Fibroblast of skin of left biceps (primary cell): ENCODE measurements at places on chromosomes 1 and 21.

DNA sequence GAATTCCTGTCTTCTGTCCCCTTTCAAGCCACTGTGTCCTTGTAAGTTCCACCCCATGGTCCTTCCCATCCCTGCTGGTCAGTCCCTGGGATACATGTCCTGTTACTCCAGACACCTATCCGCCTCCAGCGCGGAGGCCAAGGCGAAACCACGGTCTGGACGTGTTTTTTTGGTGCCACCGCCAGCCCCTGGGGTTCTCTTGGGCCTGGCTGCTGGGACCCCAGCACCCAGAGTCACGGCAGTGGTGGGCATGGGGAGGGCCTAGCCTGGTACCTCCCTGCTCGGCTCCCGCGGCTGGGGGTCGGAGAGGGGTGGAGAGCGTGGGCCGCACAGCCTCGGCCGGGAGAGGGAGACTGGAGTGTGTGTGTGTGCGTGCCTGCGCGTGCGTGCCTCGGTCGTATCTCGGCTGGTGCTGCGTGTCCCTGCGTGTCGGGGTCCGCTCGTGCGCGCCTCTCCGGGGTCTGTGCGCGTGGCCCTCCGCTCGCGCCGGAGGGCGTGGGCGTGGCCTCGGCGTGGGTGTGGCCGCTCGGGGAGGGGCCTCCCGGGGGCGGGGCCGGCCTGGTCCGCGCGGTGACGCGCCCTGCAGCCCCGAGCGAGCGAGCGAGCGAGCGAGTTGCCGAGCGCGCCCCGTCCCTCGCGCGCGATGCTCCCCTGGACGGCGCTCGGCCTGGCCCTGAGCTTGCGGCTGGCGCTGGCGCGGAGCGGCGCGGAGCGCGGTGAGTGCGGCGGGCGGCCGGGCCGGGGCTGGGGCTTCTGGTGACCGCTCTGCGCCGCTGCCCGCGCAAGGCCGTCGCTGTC lies at the start of gene VWA1:
Gene VWA1 (plus strand): TSS at position 585 of the 798 bp plus-strand sequence. CDS start 59 bp downstream, at position 644.
- DNase-seq, result peak; percentile 33

DNA sequence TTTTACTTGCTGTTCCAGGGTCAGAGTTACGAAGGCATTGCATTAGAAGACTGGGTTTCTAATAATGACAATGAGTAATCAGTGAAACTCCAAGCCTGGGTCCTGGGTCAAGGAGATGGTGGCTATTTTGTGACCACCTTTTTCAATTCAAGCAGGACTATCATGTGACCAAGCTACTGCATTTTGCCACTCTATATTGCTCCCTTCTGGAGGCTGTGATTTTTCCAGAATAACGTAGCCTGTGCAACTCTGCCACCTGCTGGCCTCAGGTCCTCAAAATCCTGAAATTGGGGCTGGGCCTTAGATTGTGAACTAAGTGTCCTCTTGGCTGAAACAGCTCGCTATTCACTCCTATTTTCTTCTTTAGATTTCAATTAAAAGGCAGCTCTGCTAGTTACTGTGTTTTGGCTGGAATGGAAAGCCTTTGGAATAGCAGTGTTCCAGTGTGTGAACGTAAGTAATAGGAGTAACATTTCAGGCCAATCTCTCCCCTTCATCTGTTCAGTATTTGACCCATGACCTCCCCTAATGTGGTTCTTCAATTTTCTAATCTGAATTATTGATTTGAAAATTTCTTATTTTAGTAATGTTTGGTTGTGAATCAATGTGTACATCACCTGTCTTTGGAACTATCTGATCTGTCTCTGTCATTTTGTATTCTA lies 52.9 kb upstream of the CD46 start:
- DNase-seq, result no peak

DNA sequence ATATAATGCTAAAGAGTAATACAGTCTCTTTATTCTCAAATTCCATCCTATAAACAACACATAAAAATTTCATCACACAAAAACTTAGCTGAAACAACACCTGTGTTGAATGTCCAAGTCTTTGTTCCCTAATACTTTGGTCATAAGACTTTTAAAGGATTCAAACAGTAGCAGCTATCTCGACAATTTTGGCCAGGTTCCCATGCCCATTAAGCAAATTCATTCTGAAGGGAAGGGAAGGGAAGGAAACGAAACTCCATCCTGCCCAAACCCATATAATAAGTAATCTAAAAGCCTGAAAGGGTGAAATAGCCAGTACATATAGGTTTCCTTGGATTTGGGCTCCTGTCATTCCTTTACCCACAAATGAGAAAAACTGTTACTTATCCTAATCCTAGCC lies 7.5 kb downstream of the IVNS1ABP start:
- DNase-seq, result no peak

- no peak for DNase-seq
Observed at GRCh38 chr1:160789702-160790611, 6.0 kb upstream of the LY9 start.

- no peak for DNase-seq
Observed at GRCh38 chr1:963301-963651, 2.9 kb downstream of the KLHL17 start.

DNA sequence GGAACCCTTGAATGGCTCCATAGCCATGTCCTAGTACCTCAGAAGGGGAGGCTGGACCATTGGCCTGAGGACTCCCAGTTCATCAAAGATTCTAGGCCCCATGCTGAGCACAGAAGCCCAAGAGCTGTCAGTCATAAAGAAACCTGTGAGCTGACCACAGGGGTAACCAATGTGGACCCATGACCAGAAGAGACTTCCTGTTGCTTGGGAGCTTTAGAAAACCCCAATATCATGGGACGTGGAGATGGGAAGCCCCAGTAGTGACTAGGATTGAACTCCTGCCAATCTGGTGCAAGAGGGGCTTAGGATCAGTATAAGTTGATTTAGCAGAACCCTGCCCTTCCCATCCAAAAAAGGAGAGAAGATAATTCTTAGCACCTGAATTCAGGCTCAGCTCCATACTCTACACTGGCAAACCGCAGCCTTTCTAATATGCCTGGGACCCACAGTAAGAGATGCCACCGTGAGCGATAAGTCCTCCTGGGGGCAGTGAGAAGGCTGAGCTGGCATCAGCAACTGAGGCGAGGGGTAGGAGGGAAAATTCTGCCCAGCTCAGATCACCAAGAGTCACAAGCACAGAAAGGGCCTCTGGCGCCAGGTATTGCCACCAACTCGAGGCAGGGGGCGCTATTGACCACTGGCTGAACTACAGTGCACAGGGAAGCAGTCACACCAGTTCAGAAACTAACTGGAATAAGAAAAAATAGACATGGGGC lies 108.9 kb downstream of the CAPN8 start:
- no peak for DNase-seq

DNA sequence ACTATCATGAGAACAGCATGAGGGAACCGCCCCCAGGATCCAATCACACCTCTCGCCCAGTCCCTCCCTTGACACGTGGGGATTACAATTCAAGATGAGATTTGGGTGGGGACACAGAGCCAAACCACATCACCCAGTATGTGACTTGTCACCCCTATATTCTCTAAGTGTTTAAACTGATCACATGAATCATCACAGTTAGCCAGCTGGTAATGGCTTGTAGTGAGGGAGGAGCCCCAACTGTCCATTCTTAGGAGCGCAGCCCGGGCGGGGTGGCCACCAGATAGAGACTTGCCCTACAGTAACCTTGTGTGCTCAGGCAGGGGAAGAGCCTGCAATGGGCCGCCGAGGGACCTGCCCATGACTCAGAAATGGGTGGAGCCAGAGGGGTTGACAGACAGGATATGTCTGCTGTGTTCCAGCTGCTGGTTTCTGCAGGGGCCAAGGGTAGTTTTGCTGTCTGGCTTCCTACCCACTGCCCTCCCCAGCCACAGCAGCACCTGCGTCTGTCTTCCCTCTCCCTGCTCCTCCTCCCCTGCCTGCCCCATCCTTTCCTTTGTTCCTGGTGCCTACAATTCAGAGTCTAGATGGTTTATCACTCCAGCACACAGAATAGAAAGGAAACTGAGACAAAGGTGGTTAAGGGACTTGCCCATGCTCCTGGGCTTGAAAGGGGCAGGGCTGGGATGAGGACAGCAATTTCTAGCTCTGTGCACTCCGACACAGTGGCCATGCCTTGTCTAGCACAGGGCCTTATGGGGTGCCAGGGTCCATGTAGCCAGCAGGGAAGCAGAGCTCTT lies 9.2 kb downstream of the ABCG1 start:
- no peak for DNase-seq

DNA sequence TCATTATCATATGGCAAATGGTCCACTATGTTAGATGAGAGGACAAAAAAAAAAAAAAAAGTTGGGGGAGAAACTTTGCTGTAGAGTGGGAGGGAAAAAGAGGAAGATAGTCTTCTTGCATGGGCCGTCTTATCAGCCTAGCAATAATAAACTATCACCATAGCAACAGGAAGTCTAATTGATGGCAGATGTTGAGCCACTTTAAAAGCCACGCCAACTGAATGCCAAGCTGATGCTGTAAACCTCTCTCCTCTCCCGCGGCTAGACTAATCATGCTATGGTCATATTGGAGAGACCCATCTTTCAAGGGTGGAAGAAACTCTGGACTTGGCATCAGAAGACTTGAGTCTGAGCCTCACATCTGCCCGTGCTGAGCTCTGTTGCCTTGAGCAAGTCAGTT lies 122.2 kb upstream of the HOOK1 start:
- peak; percentile 91 for DNase-seq

DNA sequence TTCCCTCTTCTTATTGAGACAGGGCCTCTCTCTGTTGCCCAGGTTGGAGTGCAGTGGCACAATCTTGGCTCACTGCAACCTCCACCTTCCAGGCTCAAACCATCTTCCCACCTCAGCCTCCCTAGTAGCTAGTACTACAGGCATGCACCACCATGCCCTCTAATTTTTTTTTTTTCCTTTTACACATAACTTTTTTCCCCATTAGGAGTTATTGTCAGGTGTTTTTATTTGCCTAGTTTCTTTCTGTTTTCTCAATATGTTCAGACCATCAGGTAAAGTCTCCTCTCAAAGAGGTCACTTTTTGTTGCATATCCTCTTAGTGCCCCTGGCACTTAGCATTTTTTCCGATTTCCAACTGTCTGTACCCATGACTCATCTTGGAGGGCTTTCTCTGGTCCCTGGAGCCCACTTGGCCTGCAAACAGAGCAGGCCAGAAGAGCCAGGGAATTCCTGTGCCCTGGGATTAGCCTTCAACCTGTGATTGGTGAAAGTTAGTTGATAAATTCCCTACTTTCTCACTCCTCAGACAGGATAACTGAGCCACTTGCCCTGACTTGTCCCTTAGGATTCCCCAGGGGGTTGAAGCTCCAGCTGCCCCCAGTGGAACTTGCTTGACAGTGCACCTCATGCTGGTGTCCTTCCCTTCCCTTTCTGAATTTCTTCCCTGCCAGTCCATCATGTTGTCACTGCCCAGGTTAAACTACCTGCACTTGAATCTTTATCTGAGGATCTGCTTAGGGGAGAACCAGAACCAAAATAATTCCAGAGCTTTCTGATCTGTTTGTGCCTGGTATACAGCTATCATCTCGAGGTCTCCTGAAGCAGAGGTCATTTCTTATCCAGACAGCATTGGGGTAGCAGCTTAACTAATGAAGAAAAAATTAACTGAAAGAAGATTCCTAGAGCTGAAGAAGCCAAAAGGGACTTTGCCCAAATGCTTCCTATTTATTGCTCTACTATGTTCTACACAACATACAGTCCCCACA lies 2.4 kb downstream of the NTPCR start:
- DNase-seq, result no peak
